ENCODE measurements at places on chromosomes 6 and 20.

DNA sequence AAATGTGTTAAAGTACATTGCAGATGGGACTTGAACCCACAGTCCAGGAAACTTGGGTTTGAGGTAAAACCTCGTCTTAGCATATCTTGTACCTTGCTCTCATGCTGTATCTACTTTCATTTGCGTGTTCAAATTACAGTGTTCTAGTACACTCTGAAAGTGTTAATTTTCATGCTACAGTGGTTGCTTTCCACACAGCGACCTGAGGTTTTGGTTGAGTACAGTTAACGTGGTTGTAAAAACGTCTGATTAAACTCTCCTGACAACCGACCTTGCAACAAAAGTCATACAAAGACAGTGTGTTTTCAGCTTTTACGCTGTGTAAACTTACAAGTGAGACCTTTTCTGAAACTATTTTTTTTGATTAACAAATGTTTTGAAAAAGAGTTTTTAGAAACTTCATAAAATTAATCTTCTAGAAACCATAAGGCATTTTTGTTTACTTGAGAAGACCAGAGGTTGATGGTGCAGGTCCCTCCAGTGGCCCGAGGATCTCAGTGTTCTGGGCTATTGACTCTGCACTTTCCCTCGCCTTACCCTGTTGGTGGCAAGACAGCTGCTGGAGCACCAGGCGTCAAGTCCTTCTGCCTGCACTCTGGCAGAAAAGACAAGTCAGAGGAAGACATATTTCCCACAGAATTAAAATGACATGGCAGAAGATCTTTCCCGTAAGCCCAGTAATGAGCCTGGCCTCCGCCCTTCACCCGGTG, 334.0 kb downstream of the THBS2 start:
- DNase-seq = no peak

GRCh38 chr6:108380876-108381275, 86.0 kb downstream of the AFG1L start:
- no peak for DNase-seq

GRCh38 chr6:6798448-6798860, 209.9 kb downstream of the LY86 start:
- DNase-seq = peak; percentile 22

DNA sequence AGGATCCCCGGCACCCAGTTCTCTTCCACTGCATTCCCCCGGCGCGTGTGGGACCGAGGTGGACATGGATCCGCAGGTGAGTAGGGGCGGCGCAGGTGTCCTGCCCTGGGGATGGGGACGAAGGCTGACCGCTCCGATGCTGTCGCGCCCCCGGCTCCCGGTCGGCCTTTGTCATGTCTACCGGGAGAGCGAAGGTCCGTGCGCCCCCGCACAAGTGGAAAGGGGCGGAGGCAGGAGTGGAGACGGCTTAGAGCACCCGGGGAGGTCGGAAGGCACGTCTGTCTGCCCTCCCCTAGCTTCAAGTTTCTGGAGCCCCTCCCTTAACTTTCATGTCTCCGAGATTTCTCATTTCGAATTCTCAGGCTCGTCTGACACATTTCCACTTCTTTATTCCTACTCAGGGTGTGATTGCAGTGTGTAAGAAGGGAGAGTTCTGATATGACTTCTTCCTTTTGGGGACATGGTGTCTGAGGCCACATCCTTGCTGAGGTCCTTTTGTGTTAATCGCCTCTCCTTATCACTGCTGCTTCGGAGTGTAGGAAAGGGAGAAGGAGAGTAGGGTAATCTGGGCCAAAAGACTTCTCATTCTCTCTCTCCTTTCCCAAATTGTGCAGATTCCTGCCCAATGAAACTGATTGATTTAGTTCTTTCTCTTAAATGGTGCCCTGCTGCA, 435 bp downstream of the KIFC1 start:
- peak; percentile 25 for DNase-seq

GRCh38 chr6:137840252-137840651, 26.8 kb upstream of the TNFAIP3 start:
- no peak for DNase-seq

- no peak for DNase-seq
These were observed 44.8 kb upstream of the ENPP1 start for GRCh38 chr6:131762984-131763383.

DNA sequence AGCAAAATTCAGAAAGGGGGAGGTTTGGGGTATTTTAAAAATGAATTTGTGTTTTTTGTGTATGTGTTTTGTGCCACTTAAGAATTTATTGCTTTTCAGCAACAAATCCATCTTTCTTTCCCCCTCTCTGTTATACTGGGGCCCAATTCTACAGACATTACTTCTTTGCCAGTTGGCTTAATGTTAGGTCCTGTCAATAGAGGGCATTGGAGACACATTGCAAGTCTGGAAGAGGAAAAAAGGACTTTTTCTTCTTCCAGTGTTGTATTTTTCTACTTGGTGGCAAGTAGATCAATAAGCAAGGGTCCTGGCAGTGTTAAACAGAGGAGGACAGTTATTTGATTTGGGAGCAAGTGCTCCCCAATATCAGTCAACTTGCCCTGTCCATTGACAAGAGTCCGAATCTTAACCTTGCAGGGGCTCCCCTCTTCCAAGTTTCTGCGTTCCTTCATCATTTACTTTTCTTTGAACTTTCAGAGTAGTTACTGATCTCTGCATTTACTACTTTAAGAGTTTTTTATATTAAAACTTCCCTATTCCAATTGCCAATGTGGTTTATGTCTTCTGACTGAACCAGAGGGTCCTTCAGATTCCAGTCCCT, 23.4 kb downstream of the SCML4 start:
- peak; percentile 45 for DNase-seq

GRCh38 chr20:19419396-19419795, 207.0 kb downstream of the SLC24A3 start:
- DNase-seq = no peak

DNA sequence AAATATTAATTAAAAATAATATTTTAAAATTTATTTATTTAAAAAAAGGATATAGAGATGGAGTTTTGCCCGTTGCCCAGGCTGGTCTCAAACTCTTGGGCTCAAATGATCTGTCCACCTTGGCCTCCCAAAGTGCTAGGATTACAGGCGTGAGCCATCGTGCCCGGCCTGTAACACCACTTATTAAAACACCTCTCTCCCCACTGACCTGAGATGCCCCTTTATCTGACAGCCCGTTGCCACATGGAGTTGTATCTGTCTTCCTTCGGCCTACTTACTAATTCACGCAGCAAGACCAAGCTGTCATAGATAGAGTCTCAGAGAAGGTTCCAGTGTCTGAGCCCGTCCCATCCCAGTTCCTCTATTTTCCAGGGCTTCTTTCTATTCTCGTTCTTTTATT, 30.7 kb downstream of the KIF25 start:
- DNase-seq = no peak

GRCh38 chr6:170281331-170282292, 9.3 kb downstream of the DLL1 start:
- DNase-seq = no peak

DNA sequence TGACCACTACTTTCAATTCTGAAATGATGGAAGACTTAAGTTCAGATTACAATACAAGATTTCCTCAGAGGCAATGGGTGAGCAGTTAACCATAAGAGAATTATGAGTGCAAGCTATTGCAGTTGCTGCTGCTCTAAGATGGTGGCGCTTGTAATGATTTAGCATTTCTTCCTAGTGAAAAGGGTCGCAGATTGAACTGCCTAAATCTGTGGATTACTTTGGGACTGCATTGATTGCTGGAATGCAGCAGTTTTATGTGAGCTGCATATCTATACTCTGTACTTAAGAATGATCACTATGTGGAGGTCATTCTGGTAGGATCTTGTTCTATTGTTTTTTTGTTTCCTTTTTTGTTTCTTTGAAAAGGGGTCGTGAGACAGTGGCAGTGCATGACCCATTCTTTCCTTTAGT, 5.3 kb downstream of the SCAF8 start:
- no peak for DNase-seq

GRCh38 chr6:47977314-47977713, 133.7 kb downstream of the PTCHD4 start:
- DNase-seq = no peak

DNA sequence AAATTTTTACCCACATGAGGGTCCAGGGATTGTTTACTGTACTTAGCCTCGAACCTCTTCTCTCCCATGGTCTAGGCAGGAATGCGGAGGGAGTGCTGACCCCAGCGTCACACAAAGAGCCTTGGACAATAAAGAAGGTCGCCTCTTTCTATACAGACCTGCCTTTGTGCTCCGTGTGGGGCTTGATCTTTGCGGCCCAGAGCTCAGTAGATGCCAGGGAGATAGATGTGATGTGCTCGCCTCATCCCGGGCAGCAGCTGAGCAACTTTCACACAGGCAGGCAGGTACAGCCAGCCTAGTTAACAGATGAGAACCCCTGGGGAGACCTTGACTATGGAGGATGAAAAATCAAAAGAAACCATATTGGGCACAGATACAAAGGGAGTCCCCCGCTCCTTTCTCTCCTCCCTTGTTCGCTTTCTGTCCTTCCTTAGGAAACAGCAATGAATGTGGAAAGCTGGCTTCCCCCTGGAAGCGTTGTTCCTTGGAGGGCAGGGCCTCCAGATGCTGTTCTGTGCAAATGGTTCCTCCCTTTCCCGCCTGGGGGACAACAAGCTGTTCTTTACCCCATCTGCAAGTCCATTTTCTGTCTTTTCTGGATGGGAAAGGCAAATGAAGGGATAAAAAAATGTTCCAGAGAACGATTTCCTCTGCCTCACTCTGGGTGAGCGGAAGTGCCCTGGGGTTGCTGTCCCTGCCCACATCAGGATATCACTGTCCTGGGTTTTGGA, 128.3 kb downstream of the OLIG3 start:
- no peak for DNase-seq

- no peak for DNase-seq
These were observed 607.5 kb downstream of the HDGFL1 start for GRCh38 chr6:23176883-23177282.

- no peak for DNase-seq
These were observed 155.4 kb downstream of the BMP7 start for GRCh38 chr20:57111028-57111373.

DNA sequence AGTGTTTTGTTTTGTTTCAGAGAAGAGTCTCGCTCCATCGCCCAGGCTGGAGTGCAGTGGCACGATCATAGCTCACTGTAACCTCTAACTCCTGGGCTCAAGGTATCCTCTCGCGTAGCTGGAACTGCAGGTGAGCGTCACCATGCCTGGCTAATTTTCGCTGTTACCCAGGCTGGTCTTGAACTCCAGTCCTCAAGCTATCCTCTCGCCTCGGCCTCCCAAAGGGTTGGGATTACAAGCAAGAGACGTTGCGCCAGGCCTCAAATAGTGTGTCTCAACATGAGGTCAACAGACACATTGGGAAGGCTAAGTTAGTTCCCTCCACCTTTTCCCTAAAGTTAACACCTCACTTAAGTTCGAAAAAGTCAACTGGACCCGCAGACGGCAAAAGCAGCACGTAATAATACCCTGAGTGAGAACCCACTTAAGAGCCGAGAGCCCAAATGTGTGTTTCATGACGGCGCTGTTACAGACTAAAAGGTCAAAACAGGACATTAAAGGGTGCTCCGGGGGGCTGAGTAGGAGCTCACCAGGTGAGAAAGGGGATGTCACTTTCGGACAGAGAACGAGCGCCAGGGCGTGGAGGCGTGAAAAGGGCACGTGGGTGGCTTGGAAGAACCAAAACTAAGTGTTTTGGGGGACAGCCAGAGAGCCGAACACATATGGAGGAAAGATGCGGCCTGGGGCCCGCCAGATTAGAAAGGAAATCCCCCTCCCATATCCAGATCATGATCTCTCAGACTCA, 499 bp downstream of the TTI1 start:
- peak; percentile 48 for DNase-seq

DNA sequence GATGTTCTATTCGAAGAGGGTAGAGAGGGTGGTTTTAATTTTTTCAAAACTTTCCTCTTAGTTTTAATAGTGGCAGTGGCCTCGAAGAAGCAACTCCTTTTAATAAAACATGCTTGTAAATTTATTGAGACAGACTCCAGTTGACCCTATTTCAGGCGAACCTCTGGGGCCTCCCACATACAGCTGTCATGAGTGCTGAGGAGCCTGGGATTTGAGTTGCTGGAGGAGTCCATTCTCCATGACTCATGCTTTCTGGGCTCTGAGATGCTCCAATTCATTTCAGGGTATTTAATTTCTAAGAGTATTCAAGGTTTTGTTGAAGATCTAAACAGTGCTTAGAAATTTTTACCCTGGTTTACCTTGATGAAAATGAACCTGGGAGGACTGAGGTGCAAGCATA, 580.4 kb downstream of the CBLN4 start:
- no peak for DNase-seq

DNA sequence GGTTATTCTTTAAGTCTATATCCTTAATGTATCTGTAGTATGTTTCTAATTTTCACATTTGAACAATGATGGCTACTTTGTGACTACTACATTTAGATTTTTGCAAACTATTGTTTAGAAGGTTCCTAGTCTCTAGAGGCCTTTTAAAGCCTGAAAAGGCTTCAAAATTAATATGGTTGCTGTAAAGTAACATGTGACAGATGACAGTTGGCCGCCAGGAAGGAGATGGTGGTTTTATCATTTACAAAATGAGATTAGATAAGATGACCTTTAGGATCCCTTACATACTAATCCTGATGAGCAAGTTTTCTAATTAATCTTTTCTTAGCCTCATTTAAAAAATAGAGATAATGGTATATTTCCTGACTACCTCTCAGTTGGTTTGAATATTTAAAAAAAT, 18.8 kb downstream of the SCAF8 start:
- DNase-seq = no peak

DNA sequence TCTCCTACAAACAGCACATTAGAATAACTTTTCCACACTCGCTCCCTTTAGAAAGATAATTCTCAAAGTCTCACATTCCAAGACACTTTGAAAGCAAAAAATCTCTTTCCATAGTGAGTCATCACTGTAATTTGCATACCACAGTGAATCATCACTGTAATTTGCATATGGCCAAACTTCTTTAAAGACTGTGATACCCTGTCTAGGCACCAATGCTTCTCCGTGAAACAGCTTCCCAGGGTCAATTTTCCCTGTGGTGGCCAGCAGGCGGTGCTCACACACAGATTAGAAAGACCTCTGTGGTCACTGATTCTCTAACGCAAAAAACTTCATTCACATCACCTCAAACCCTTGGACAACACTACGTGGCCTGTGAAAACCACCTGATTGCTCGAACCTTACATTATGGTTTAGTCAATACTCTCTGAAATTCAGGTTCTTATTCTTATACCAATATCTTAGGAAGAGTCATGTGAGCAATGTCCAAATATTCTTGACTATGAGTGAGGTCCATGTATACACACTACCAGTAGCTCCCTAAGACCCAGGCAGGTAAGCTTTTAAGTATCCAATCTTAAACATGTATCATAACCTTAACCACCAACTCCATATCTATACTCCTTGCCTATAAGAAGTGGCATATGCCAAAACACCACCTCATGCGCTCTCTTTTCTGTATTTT, 78.5 kb upstream of the PHACTR1 start:
- peak; percentile 80 for DNase-seq

DNA sequence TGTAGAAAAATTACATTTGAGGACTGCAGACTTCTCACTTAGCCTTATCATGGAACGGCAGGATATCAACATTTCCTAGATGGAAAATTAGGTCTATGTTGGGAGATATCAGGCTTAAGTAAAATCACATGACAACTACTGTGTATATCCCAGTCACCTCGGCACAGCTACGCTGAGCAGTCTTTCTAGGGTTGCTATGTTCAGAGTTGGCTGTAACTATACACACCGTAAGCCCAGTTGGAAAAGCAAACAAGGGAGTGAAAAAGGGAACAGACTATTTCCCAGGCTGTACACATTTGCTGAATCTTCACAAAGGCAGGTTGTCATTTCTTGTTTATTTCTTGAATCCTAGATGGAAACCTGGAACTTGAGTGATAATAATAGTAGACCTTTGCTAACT, 80.7 kb upstream of the PTPRK start:
- no peak for DNase-seq

- no peak for DNase-seq
These were observed 15.7 kb downstream of the SLC22A1 start for GRCh38 chr6:160137130-160137988.

Data from AML-193 (cell line).